H9 (cell line): ENCODE measurements at places on chromosomes 12 and 14. TPM values are rescaled to one million over a fixed set of nuclear protein-coding genes. Genes with fewer than 3 reads are reported as not detected.

FLRT2 gene
- 2.8 and 3.3 TPM in 2 replicates for total RNA-seq

HOXC10 gene
- not detected in 2 replicates for total RNA-seq

DNA sequence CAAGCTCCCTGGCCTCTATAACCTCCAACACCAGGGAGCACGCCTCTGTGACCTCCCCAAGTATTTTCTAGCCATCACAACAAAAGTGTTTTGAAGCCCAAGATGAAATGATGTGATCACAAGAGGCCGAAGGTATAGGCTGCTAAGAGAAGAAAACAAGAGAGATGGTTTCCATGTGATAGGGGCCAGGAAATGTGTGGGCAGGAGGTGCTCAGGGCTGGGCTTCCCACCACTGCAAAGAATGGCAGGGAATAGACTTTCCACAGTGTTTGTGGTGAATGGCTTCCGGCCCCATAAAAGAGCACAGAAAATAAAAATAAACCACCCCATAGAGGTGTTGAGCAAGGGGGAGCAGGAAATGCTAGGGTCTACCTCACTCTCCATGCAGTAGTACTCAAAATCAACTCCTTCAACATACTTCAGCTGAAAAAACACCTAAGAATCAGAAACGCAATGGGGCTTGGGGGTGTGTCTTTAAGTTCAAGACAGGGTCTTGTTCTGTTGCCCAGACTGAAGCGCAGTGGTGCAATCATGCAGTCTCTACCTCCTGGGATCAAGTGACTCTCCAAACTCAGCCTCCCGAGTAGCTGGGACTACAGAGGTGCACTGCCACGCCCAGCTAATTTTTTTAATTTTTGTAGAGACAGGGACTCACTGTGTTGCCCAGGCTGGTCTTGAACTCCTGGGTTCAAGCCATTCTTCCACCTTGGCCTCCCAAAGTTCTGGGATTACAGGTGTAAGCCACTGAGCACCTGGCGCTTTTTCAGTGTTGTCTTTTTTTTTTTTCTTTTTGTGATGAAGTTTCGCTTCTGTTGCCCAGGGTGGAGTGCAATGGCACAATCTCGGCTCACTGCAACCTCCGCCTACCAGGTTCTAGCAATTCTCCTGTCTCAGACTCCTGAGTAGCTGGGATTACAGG, 27.1 kb downstream of the DAD1 start:
- no peaks in the 10 kb centered on the region for H3K27me3 ChIP-seq
- H3K36me3 ChIP-seq = peaks cover 23% of the 10 kb centered on the region
- no peaks in the 10 kb centered on the region for H3K4me1 ChIP-seq
- no peak for DNase-seq
- H3K27ac ChIP-seq = no peak overlapping the region

- H3K4me3 ChIP-seq = no peak overlapping the region
- peaks cover 3% of the 10 kb centered on the region; the same call in 1 of the 2 replicates for H3K4me1 ChIP-seq
- peaks cover 17% of the 10 kb centered on the region for H3K36me3 ChIP-seq
- no peaks in the 10 kb centered on the region for H3K27me3 ChIP-seq
- DNase-seq = no peak
Measured at GRCh38 chr14:81521356-81521755, 12.3 kb downstream of the SEL1L start.

- H3K27me3 ChIP-seq = no peaks in the 10 kb centered on the region
- peaks cover 14% of the 10 kb centered on the region for H3K36me3 ChIP-seq
- no peak overlapping the region for H3K27ac ChIP-seq
- DNase-seq = no peak
- H3K4me3 ChIP-seq = no peak overlapping the region
Measured at GRCh38 chr14:23173031-23173430, 10.4 kb downstream of the SLC7A8 start.

- H3K36me3 ChIP-seq = peaks cover 6% of the 10 kb centered on the region
- H3K27ac ChIP-seq = no peak overlapping the region
- DNase-seq = no peak
- H3K27me3 ChIP-seq = no peaks in the 10 kb centered on the region
- H3K4me3 ChIP-seq = no peak overlapping the region
Measured at GRCh38 chr12:34341362-34341733, 319.1 kb downstream of the ALG10 start.

- H3K4me1 ChIP-seq = no peaks in the 10 kb centered on the region
- no peak overlapping the region for H3K4me3 ChIP-seq
- no peaks in the 10 kb centered on the region for H3K36me3 ChIP-seq
- H3K27me3 ChIP-seq = no peaks in the 10 kb centered on the region
- H3K27ac ChIP-seq = no peak overlapping the region
Measured at GRCh38 chr14:33788161-33788560, 162.7 kb downstream of the EGLN3 start.

- no peak overlapping the region for H3K27ac ChIP-seq
- no peaks in the 10 kb centered on the region for H3K27me3 ChIP-seq
- no peaks in the 10 kb centered on the region for H3K36me3 ChIP-seq
- H3K4me3 ChIP-seq = peak overlapping the region; percentile 39; the same call in 1 of the 3 replicates
- peaks cover 6% of the 10 kb centered on the region; the same call in 1 of the 2 replicates for H3K4me1 ChIP-seq
- peak; percentile 94 for DNase-seq
Measured at GRCh38 chr14:34693228-34693939, 21.0 kb downstream of the CFL2 start.

DNA sequence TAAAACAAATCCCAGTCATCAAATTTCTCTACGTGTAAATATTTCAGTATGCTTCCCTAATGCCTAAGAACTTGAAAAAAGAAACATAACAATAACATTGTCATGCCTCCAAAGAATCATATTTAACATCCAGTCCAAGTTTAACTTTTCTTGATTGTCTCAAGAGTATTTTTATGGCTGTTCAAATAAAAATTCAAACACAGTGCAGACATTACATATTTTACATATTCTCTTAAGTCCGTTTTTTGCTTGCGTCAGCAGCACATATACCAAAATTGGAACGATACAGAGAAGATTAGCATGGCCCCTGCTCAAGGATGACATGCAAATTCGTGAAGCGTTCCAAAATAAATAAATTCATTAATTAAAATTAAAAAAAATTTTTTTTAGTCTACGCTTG, 23.3 kb upstream of the EEA1 start:
- DNase-seq = no peak
- H3K27me3 ChIP-seq = no peaks in the 10 kb centered on the region
- H3K4me1 ChIP-seq = no peaks in the 10 kb centered on the region
- H3K36me3 ChIP-seq = peaks cover 18% of the 10 kb centered on the region
- H3K27ac ChIP-seq = no peak overlapping the region
- no peak overlapping the region for H3K4me3 ChIP-seq
